ENCODE measurements at places on chromosomes 2 and 18.

- H3K4me3 ChIP-seq: no peak overlapping the region
- H3K27me3 ChIP-seq: no peaks in the 10 kb centered on the region
- no peaks in the 10 kb centered on the region for H3K4me1 ChIP-seq
- no peaks in the 10 kb centered on the region for H3K36me3 ChIP-seq
- H3K27ac ChIP-seq: no peak overlapping the region
- DNase-seq: no peak
These were observed 130.0 kb downstream of the TAF4B start for GRCh38 chr18:26356045-26356785.

DNA sequence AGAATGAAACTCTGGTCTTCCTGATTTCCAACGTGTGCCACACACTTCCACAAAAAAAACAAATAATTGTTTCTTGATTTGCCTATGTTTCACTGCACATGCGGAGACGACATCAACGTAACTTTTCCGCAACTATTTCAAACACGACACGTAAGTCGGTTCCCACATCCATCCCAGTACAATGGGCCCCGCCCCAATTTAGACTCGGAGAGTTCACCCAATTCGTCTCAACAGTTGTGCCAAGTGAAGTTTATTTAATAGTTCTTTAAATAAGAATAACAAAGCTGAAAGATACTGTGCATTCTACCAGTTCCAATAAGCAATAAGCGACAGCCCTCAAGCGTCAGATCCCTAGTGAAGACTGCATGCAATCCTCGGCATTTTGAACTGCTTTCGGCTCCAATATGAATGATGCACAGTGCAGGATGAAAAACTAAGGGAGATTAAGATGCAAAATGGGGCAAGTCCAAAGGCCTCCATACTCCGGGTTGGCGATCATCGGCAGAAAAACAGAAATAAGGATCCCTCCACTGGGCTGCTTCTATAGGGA lies 664 bp downstream of the CCT4 start:
- peaks cover 28% of the 10 kb centered on the region for H3K4me1 ChIP-seq
- H3K27ac ChIP-seq: peak overlapping the region; percentile 100
- H3K4me3 ChIP-seq: peak overlapping the region; percentile 99
- no peaks in the 10 kb centered on the region for H3K27me3 ChIP-seq

DNA sequence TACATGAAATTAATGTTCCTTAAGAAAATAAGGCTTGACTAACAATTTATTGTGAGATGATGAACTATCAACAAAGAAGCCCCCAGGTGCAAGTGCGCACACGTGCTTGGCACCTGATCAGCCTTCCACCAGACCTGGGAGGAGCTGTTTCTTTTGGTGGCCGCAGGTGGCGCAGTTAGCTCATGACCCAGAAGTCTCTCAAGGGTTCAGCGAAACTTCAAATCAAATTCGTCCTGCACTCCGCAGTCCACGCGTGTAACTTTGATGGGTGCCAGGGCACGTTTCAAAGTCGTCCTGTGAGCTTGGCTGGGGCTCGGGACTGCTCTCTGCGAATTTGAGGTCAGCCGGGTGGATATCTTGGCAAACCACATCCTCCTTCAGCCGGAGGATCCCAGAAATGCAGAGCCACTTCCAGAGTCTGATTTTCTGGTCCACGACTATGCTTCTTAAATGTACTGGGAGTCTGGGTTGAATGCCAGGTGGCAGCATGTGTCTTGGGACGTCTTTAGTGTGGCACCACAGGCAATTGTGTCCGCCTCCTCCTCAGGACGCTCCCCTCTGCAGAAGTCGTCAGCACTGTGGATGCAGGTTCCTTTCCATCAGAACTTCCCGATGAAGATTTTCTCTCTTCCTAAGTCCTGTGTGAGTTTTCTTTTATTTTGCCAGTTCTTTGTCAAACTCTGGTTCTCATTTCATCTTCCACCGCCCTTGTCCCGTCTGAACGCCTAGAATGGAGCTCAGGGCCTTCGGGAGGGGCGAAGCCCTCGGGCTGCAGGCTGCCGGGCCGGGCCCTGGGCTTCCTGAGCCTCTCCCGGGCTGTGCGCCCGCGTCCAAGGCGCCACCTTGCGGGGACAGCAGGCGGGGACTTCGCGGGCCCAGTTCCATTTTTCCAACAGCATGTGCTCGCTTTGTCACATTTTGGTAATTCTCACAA lies 61.3 kb upstream of the RAPGEF4 start:
- H3K27me3 ChIP-seq: no peaks in the 10 kb centered on the region
- no peaks in the 10 kb centered on the region for H3K4me1 ChIP-seq
- H3K4me3 ChIP-seq: no peak overlapping the region
- peak; percentile 58 for DNase-seq

DNA sequence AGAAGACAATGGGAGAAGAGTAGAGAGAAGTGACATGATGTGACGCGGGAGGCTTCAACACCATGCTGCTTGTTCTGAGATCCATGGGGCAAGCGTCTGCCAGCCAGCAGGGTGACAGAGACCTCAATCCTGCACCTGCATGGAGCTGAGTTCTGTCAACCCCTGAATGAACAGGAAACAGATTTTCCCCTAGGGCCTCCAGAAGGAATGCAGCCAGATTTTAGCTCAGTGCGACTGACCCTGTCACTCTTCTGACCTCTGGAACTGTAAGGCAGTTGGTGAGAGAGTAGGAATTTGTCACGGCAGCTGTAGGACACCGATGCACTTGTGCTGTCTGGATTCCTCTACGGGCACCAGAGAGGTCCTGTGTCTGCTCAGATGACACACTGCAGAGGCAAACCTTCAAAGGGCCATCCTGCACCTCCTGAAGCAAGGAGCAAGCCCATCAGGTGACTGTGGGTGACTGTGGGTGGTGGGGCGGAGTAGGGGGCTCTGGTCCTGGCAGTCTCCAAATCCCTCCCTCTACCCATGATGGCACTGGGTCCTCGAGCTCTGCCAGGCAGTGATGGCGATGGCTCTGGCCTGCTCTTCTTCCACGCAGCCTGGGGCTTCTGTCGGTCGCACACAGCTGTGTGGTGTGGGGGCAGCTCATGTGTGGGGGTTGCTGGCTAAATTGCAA lies 194.3 kb upstream of the TWIST2 start:
- H3K4me3 ChIP-seq: no peak overlapping the region
- peaks cover 21% of the 10 kb centered on the region for H3K4me1 ChIP-seq
- no peaks in the 10 kb centered on the region for H3K36me3 ChIP-seq
- no peaks in the 10 kb centered on the region for H3K27me3 ChIP-seq

DNA sequence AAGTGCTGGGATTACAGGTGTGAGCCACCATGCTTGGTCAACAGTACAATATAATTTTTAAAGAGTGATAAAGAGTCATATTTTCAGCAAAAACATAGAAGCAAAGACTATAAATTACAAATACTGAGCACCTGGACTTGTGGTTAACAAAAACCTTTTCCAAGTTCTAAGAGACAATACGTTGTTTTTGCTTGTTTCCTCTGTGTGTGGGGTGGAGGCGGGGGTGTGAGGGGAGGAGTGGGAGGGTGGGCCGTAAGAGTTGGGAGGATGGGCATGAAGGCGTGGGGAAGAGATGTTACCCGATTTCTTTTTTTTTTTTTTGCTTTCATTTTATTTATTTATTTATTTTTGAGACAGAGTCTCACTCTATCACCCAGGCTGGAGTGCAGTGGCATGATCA lies 78.0 kb upstream of the WIPF1 start:
- H3K4me1 ChIP-seq: peaks cover under 1% of the 10 kb centered on the region
- no peak for DNase-seq
- H3K36me3 ChIP-seq: peaks cover 18% of the 10 kb centered on the region
- no peaks in the 10 kb centered on the region for H3K27me3 ChIP-seq
- H3K4me3 ChIP-seq: no peak overlapping the region

DNA sequence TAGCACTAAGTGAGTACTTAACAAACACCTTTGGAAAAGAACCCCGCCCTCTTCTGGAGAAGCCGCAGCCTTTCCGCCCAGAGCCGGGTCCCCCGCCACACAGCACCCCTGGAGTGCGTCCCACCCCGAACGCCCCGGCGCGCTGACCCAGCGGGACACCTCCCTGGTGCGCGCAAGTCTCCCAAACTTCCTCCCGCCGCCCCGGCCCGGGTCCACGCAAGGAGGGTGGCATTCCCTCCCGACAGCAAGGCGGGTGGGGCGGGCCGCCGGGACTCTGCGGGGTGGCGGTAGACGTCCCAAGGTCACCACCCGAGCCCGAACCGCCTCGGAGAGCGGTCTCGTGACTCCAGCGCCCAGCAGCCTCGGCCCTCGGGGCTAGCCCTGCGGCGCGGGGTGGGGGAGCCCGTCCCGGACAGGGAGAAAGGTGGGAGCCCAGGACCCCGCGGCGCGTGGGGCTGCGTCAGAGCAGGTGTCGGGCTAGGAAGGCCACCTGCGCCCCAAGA lies 598 bp downstream of the CCDC93 start:
- H3K4me3 ChIP-seq: peak overlapping the region; percentile 89
- H3K27ac ChIP-seq: no peak overlapping the region
- peak; percentile 18 for DNase-seq
- H3K4me1 ChIP-seq: peaks cover 24% of the 10 kb centered on the region
- H3K27me3 ChIP-seq: peaks cover 24% of the 10 kb centered on the region

GRCh38 chr2:145157036-145157675 lies 637.2 kb upstream of the ZEB2 start:
- H3K27ac ChIP-seq: peak overlapping the region; percentile 28
- peaks cover 7% of the 10 kb centered on the region for H3K36me3 ChIP-seq
- DNase-seq: no peak
- peaks cover 14% of the 10 kb centered on the region for H3K4me1 ChIP-seq

DNA sequence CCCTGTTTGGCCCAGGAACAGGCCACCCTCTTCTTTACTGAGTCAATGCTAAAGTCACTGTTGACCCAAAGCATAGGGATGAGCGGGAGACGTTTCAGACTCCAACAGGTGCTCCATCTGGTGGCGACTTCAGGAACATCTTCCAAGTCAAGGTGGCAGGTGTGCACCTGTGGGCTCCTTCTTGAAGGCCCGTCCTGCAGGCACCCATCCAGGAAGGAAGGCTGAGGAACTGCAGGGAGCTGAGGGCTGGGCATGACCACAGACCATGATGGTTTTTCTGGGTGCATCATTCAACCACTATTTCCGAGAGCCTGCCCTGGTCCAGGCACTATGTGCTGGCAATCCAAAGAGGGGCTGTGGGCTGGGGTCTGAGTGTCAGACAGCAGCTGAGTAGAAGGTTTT lies 142.8 kb downstream of the NDUFA10 start:
- H3K4me3 ChIP-seq: no peak overlapping the region
- H3K27ac ChIP-seq: peak overlapping the region; percentile 89
- no peaks in the 10 kb centered on the region for H3K27me3 ChIP-seq
- H3K4me1 ChIP-seq: peaks cover 32% of the 10 kb centered on the region
- peak; percentile 51 for DNase-seq

DNA sequence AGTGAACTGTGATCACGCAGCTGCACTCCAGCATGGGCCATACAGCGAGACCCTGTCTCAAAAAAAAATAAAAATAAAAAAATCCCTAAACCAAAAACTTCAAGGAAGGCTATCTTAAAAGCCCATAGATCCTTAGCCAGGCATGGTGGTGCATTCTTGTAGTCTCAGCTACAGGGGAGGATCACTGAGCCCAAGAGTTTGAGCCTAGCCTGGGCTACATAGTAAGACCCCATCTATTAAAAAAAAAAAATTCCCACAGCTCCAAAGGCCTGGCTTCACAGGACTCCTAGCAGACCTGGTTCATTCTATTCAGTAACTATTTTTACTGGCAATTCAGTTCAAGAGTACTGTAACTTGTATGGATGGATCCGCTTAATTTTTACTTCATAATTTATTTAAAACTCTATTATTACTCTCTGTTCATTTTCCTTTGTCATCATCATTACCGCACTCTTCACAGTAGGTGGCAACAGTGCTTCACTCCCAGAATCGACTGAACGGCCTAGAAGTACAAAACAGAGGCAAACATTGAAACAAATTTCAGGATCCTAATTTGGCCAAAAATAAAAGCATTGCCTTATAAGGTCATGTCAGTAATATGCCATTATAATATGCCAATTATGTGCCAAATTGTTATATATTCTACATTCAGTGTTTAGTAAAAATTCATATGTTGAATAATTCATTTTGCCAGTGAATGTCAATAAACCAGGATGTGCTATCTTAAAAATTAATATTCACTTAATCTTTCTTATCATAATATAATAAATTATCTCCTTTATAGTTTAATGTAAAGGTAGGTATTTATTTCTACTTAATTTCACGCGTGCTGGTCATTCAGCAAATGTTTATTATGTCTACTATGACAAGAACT lies 14.3 kb upstream of the STAM2 start:
- peaks cover 2% of the 10 kb centered on the region for H3K36me3 ChIP-seq
- H3K27me3 ChIP-seq: no peaks in the 10 kb centered on the region
- no peak overlapping the region for H3K27ac ChIP-seq
- H3K4me1 ChIP-seq: peaks cover 3% of the 10 kb centered on the region
- H3K4me3 ChIP-seq: no peak overlapping the region

Data from neural crest cell (in vitro differentiated cells).